Sciatic nerve (tissue), 2 donors: ENCODE measurements at places on chromosomes 1 and 21. TPM values are rescaled to one million over a fixed set of nuclear protein-coding genes. Genes with fewer than 3 reads are reported as not detected.
A peak's percentile ranks its signal among the peaks of the same experiment; 100 is the strongest.

GRCh38 chr1:220747437-220748088 lies 559 bp upstream of the MTARC2 start:
- no peak for DNase-seq

DNA sequence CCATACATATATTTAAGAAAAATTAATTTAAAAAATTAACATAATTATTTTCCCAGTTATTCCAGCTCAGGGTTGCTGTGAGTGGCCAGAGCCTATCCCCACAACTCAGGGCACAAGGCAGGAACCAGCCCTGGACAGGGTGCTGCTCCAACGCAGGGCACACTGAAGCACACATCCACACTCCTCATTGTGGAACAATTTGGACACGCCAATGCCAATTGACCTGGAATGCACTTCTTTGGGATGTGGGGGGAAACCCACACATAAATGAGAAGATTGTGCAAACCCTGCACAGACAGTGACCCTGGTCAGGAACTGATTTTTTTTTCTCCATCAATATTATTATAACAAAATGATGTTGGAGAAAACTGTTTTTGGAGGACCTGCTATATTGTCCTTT lies 23.4 kb downstream of the SAMSN1 start:
- DNase-seq: no peak

Gene VSIG8
- not detected for total RNA-seq

DNA sequence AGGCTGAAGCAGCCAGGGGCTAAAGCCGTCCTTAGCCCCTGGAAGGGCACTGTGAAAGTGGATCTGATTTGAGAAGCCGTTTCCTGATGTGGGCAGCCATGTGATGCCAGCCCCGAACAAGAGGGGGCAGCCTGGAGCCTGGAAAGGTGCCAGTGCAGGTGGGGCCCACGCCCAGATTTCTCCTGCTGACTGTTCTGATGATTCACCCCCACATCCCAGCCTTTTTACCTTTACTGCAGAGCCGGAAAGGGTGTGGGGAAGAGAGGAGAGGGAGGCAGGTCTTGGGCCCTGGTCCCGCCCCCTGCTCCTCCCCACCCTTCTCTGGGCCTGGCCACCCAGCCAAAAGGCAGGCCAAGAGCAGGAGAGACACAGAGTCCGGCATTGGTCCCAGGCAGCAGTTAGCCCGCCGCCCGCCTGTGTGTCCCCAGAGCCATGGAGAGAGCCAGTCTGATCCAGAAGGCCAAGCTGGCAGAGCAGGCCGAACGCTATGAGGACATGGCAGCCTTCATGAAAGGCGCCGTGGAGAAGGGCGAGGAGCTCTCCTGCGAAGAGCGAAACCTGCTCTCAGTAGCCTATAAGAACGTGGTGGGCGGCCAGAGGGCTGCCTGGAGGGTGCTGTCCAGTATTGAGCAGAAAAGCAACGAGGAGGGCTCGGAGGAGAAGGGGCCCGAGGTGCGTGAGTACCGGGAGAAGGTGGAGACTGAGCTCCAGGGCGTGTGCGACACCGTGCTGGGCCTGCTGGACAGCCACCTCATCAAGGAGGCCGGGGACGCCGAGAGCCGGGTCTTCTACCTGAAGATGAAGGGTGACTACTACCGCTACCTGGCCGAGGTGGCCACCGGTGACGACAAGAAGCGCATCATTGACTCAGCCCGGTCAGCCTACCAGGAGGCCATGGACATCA lies at the start of gene SFN:
SFN (plus strand) TSS at position 369 of the 904 bp plus-strand sequence; CDS start at position 433, 64 bp downstream.
- DNase-seq: no peak

Gene CNTN2
- total RNA-seq: 8.0 TPM

Gene C2CD4D
- 0.45 TPM for total RNA-seq

GRCh38 chr1:150749720-150750311 lies 15.8 kb downstream of the CTSS start:
- DNase-seq: no peak

GRCh38 chr21:34908419-34909055 lies 140.6 kb downstream of the RUNX1 start:
- DNase-seq: no peak

Gene RPTN
- total RNA-seq: not detected

GRCh38 chr21:39686646-39687468 lies 58.1 kb upstream of the IGSF5 start:
- DNase-seq: no peak

DNA sequence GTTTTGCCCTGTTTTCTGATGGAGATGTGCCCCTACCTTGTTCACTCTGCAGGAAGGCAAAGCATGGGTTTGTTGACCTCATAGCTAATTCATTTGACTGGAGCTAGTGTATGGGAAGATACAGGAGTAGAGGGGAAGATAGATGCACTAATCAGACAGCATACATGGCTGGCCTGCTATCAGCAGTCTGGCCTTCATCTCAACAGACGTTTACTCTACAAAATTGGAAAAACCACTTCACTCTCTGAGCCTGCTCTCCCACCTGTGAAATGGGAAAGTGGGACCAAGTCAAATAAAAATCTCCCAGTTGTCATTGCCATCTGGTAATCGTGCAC lies 235.2 kb upstream of the RAB4A start:
- DNase-seq: no peak

- DNase-seq: no peak
Measured at GRCh38 chr21:16570171-16570570, 840.4 kb downstream of the USP25 start.

- DNase-seq: no peak
Measured at GRCh38 chr1:159935719-159936272, 9.6 kb downstream of the IGSF9 start.

DNA sequence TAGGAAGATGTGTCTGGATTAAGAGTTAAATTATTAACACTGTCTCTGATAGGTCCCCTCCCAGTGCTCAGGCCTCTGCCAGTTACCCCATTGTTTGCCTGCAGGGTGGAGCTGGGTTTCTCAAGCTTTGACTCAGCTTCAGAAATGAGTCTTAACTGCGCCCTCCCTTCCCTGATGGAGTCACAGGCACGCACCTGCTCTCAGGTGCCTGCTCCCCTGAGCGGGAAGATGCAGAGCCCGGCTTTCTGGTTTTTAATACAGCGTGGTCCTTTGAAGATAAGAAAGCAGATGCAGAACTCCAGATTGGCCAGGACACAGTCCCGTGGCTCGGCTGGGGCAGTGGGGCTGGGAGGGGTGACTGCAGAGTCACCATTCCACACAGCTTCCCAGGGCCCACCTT lies 3.2 kb upstream of the SPRR4 start:
- no peak for DNase-seq

DNA sequence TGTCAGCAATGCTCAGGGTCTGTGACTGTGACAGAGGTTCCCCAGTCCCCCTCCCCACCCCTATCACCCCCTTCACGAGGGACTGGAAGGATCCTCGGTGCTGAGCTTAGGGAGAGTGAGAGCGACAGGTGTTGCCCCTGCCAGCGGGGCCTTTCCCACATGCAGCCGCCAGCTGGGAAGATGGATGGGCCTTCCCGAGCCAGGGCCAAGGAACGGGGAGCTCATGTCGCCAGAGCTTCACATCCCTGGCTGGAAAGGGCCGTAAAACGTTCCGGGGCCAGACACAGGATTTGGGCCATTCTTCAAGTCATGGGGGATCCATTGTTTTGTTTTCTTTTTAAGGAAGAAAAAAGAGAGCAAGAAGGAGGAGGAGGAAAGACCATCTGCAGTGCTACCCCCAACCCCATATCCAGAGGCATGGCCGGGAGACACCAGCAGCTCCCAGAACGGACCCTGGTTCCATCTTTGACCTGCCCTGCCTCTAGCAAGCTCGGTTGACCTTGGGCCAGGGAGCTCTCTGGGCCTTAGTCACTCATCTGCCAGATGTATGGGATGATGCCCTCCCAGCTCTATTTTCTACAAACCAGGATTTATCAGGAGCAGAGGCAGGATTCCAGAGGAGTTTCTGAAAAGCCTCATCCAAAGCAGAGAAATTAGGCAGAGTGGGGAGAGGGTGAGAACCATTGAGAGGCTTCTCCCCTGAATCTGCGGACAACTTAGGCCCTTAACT lies 54.1 kb downstream of the TAS1R2 start:
- no peak for DNase-seq

- peak; percentile 51 for DNase-seq
Measured at GRCh38 chr1:232988572-232989040, 38.2 kb downstream of the NTPCR start.

Gene FAM167B
- total RNA-seq: 16.1 TPM

DNA sequence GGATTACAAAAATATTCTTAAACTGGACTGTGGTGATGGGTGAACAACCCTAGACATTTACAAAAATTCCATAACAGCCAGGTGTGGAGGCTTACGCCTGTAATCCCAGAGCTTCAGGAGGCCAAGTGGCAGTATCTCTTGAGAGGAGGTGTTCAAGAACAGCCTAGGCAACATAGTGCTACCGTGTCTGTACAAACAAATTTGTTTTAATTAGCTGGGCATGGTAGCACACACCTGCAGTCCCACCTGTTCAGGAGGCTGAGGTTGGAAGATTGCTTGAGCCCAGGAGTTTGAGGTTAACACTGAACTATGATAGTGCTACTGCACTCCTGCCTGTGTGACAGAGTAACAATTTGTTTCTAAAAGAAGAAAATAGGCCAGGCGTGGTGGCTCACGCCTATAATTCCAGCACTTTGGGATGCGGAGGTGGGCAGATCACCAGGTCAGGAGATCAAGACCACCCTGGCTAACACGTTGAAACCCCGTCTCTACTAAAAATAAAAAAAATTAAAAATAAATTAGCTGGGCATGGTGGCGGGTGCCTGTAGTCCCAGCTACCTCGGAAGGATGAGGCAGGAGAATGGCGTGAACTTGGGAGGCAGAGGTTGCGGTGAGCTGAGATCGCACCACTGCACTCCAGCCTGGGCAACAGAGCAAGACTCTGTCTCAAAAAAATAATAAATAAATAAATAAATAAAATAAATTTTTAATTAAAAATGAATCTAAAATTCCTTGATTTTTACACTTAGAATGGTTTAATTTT lies 37.1 kb downstream of the ARID4B start:
- DNase-seq: no peak

DNA sequence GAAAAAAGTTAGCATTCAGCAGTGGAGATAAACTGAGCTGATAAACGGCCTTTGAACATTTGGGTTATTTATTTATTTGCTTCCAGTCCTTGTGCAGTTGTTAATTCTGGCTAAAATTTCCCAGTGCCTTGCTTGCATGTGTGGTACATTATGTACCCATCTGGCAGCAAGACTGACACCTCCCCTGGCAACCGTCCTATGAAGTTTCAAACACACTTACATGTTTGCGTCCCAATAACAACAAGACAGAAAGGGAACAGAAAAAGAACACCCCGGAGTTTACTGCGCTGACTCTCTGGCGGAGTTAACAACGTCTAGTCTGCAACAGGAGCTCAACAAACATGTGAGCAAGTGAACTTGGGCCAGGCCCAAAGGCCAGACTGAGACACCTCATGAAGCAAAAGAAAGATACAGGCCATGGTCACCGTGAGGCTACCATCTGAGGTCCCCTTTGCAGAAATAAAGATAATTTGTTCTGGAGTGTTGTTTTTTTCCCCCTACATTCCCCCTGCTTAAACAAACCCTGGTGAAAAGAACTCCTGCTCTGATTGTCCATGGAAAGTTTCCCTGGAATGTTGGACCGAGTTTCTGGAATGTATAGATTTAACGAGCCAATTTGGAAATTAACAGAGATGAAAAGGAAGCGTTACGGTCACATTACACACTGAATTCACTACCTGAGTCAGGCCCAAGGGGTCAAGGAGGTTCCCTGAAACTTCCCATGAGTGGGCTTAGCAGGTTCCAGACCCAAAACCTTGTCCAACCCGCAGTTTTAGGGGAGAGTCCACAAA lies 33.4 kb downstream of the TRABD2B start:
- no peak for DNase-seq

DNA sequence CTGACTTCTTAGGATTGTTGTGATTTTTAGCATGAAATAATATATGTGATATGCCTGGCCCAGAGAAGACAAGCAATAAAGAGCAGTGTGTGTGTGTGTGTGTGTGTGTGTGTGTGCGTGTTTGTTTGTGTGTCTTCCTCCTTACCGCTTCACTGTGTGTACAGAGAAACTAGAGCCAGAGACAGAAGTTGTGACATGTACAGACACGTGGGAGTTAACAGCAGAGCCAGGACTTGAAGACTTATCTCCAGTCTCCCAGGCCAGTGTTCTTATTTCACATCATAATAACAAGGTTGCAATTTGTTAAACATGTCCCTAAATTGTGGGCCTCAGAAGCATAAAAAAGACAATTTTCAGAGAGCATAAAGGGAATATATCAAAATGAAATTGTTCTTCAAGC lies 192.0 kb upstream of the JUN start:
- no peak for DNase-seq

Gene MED8
- total RNA-seq: 30.8 TPM

DNA sequence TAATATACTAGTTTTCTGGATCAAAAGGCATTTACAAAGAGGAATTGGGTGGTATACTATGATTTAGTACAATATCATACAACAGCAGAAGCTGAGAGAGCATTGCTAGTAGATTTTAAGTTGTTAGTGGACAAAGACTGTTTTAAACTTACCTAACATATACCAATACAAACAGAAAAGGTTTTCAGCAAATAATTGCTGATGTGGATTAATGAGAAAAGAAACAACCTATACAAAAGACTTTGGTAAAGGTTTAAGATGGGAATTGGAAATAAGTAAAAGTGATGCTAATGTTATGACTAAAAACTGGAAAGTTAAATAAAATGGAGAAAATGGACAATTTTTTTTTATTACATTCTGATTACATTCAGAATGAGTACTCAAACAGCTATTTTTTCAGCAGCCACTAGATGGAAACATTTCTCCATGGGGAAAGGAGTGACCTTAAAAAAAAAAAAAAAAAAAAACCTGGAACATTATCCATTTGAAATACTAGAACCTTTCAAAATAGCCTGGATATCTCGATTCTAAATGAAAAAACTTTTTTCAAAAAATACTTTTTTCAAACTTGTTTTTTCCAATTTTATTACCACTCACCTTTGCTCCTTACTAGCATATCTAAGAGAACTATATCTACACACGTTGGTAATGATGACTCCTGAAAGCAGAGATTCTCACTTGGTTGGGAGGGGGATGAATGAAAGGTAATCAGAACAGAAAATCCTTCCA lies 55.4 kb downstream of the EPRS1 start:
- no peak for DNase-seq

DNA sequence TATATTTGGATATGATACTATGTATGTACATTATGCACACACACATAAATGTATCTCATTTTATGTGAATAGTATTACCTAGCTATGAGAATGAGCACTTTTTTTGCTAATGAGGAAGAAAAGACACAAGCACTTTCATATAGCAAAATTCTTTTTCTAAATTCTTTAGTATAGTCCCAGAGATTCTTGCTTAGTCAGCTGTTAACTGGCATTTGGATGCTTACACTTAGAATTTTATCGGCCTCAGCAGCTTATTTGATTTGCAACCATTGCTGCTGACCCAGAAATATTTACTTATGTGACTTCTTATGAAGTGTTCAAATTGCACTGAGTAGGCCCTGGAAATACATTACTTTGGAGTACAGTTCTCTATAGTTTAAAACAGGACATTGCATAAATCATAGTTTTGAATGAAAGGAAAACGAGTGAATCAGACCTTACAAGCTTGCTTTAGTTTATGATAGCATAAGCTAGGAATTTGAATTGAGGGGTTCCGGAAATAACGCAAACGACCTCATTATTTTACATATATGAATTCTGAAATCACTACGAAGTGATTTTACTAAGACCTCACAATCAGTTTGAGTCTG lies 653.9 kb upstream of the NEGR1 start:
- DNase-seq: no peak
